ENCODE measurements at places on chromosomes 7 and 10.

GRCh38 chr7:133059263-133059662 lies 22.6 kb downstream of the CHCHD3 start:
- no peak for DNase-seq

DNA sequence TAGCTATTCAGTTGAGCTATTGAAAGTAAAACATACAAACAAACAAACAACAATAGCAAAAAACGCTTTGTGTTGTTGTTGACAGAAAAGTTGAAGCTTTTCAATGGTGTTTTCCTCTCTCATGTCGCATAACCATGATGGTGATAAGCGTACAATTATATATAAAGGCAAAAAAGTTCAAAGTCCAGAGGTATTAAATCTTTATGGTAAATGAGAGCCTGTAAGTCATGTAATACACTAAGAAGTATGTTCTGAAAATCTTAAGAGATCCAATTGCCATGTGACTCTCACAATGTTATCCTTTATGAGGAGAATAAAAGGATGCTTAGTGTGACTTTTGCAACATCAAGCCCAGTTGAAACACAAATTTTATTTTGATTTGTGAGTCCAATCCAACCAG lies 93.9 kb downstream of the PPP1R9A start:
- no peak for DNase-seq

DNA sequence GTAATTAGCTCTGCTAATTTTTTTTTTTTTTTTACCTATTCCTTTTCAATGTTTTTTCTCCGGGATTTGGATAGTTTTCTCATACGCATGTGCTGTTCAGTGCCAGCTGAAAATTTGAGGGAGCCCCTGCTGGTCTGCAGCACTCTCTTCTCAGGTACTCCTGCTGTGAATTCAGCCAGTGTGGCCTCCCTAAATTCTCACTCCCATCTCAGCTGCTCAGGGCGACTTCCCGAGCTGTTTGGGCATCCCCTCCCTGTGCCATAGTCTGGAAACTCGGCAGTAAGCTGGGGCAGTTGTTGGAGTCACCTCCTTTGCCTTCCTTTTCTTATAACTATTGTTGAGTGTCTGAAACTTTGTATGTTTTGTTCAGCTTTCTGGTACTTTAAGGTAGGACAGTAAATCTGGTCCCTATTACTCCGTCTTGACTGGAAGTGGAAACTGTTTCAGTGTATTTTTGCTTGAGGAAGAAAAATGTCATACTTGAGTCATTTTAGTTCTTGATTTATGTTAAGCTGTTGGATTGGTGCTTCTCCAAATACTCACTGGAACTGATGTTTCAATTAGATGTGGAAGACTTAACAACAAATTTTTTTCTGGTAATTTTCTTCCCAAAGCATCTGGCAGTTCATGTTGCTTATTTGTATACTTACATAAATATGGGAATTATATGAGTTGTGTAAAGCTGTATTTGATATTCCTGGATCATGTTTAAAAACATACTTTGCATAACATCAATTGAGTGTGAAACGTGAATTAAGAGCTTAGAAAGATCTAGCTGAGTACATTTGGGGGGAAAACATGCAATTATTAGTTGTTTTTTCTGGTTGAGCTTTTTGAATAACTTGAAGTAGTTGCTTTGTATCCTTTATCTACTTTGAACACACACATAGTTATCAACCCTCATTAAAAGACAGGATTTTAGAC lies 33.7 kb downstream of the MINPP1 start:
- no peak for DNase-seq

GRCh38 chr7:2802504-2803341 lies 41.4 kb downstream of the GNA12 start:
- no peak for DNase-seq

DNA sequence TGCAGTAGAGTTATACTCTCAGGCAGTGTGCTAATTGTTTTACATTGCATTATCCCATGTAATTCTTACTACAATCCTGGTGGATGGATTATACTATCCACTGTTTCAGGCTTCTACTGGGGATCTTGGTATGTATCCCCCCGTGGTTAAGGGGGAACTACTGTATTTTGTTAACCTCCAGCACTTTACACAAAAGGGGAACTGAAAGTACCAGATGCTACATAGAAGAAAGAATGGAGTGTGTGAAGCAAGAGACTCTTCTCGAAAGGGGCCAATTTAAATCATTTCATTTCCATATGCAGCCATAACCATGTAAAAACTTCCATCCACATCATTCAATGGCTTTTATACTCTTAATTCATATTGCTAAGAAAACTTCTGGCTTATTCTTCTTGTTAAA lies 69.4 kb downstream of the C1GALT1 start:
- no peak for DNase-seq

Data from RWPE2 (cell line).